Stimulated activated effector memory CD8-positive, alpha-beta T cell treated with anti-CD3 and anti-CD28 coated beads, Interleukin-12 subunit alpha, Interleukin-12 subunit beta, amount 100 ng/mL, for 72 hours (primary cell): ENCODE measurements at places on chromosomes 7 and 10.

- no peak for DNase-seq
Measured at GRCh38 chr7:129789652-129790051, 163.1 kb downstream of the UBE2H start.

DNA sequence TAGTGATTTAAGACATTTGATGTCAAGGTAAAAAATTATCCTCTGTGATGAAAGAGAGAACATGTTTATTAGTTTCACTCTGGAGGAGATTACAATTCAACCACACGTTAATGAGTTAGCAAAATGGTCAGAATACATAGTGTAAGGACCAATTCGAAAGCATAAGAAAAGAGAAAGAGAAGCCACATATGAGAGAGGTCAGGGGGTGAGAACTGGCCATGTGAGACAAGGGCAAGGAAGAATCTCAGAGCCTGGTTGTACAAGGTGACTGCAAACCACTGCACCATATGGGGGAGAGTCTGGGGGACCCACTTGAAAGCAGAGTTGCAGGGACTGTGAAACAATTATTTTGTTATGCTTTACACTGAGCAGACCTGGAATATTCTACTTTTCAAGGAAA, 27.7 kb upstream of the BET1 start:
- DNase-seq, result no peak

DNA sequence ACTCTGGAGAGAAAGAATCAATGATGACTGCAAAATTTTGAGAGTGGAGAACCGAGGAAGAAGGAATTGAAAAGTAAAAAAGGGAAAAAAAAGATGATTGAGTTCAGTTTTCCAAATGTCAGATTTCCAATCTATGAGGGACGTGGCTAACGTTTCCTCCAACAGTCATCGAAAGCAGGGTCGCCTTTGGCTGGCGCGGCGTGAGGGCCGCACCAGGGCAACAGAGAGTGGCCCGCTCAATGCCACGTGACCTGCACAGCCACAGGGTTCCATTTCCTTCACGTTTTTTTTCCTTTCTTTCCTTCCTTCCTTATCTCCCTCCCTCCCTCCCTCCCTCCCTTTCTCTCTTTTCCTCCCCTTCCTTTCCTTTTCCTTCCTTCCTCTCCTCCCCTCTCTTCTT, 101.9 kb downstream of the WDR37 start:
- DNase-seq, result no peak

DNA sequence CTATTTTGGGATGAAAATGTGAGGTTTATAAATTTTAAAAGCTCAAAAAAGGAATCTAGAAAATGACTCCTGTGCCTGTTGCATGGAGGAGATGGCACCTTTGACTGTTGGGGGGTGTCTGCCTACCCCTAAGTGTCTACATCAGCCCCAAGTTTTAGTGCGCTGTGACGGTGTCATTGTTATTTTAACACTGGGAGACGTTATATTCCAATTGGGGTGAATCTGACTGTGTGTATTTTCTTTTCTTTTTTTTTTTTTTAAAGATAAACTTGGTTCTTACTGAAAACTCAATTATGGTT, 517 bp downstream of the SRGN start:
- DNase-seq, result peak; percentile 66

- no peak for DNase-seq
Measured at GRCh38 chr7:112023786-112024185, 182.4 kb downstream of the DOCK4 start.
